ENCODE measurements at places on chromosomes 5 and 9.

GRCh38 chr5:56106837-56107236 is 112.1 kb upstream of the IL6ST start:
- no peak for DNase-seq

- no peak for DNase-seq
These were observed 25.8 kb downstream of the ECPAS start for GRCh38 chr9:111458139-111459009.

GRCh38 chr9:76530458-76531110 is 71.6 kb downstream of the GCNT1 start:
- no peak for DNase-seq

GRCh38 chr9:89372230-89372816 is 54.0 kb downstream of the SECISBP2 start:
- DNase-seq: peak; percentile 47

DNA sequence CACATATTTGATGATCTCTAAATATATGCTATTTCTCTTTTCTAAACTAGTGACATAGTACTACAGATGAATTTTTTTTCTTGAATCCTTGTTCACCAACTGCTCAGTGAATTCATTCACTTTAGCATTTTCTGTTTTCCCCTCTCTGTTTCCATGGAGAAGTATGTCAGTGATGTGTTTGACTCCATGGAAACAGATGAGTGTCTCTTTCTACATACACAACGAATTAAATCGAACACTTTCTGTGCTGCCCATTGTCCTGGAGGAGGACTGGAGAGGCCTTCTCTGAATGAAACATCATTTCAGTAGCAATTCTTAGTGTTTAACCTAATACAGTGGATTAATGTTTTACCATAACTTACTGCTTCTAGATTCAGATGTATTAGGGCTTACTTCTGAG is 9.5 kb downstream of the INVS start:
- DNase-seq: no peak

DNA sequence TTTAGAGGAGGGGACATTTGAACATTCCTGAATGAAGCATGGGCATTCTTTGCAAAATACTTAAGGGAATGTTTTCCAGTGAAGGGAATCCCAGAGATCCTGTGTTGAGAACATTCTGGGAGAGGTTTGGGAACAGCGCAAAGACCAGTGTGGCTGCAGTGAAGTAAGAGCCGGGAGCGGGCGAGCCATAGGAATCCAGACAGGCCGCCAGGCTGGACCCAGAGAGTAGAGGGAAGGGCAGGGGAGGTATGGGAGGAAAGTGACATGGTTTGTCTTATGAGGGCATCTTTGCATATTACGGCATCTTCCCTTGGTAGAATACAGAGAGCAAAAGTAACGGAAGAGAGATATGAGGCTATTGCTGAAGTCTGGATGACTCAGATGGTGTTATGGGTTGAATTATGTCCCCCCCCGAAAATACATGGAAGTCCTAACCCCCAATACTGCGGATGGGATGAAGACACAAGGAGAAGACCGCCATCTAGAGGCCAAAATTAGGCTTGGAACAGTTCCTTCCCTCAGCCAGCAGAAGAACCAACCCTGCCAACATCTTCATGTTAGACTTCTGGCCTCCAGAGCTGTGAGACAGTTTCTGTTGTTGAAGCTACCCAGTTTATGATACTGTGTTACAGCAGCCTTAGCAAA is 268.2 kb downstream of the MAST4 start:
- DNase-seq: peak; percentile 19

DNA sequence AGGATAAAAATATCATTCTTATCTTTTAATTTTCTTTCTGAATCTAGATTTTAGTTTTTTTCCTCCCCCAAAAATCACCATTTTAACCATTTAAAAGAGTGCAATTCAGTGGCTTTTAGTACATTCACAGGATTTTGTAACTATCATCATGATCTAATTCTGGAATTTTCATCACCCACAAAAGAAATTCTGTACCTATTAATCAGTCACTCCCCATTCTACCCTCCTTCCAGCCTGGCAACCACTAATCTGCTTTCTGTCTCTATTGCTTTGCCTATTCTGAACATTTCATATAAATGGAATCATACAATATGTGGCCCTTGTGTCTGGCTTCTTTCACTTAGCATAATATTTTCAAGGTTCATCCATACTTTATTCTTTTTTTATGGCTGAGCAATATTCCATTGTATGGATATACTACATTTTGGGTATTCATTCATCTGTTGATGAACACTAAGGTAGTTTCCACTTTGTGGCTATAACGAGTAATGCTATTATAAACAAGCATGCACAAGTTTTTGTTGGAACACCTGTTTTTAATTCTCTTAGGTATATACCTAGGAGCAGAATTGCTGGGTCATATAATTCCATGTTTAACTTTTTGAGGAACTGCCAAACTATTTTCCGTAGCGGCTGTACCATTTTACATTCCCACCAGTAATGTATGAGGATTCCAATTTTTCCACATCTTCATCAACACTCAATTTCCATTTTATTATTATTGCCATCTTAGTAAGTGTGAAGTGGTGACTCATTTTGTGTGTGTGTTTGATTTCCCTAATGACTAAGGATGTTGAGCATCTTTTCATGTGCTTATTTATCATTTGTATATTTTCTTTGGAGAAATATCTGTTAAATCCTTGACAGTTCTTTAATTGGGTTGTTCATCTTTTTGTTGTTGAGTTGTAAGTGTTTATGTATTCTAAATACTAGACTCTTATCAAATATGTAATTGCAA is 340.3 kb downstream of the CWC27 start:
- DNase-seq: no peak

GRCh38 chr9:81844131-81844567 is 84.1 kb upstream of the SPATA31D4 start:
- no peak for DNase-seq

DNA sequence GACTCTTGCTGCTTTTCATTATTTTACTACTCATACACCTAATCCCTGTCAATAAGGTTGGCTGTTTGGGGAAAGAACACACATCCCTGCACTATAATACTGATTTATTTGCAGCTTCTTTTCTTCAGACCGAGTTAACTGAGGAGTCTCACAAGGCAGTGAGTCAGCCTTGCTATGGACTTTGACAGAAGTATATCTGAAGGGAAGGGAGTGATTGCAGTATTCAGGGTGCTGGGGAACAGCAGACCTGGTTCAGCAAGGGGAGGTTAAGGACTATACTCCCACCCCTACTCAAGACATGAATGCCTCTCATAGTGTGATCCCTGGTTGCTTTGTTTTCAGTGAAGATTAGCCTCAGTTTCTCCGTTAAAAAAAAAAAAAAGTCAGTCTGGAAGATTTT is 99.8 kb downstream of the TLE4 start:
- DNase-seq: no peak

DNA sequence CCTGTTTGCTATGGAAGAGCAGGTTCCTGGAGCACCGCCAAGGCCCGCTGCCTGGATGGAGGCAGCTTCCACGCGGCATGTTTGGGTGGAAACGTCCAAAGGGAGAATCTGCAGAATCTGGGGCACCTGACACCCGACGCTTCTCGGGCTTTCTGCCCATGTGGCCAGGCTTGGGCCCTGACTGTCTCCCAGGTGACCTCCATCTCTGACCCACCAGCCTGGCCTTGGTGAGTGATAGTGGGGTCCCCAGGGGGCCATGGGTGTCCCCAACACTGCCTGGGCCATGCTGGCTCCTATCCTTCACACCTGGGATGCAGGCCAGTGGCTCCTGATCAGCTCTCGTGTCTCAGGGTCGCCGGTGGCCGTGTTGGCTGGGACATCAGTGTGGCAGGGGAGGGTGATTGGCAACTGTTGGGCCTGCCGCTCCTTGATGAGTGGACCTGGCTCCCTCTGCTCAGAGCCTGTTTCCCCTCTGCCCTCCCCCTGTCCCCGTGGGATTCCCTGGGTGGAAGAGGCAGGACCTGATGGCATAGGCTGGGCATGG is 34.0 kb downstream of the GLT6D1 start:
- no peak for DNase-seq

- DNase-seq: no peak
These were observed 241.5 kb downstream of the TLE4 start for GRCh38 chr9:79813258-79813638.

DNA sequence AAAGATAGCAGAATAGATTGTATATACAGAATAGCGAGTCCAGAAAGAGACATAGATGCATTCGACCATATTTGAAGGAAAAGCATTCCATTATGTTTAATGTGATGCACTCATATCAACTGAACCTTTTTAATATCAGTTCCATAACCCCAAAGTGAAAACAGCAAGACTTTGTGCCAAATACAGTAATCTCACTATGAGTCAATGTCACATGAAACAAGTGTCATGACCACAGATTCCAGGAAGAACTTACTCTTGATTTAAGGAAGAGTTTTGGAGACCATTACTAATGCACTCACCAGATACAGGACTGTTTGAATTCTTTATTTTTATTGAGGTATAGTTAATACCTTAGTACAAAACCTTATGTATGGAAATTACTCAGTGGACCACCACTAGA is 220.5 kb downstream of the SH3GL2 start:
- DNase-seq: no peak

GRCh38 chr5:159241946-159242552 is 21.0 kb upstream of the UBLCP1 start:
- DNase-seq: no peak

DNA sequence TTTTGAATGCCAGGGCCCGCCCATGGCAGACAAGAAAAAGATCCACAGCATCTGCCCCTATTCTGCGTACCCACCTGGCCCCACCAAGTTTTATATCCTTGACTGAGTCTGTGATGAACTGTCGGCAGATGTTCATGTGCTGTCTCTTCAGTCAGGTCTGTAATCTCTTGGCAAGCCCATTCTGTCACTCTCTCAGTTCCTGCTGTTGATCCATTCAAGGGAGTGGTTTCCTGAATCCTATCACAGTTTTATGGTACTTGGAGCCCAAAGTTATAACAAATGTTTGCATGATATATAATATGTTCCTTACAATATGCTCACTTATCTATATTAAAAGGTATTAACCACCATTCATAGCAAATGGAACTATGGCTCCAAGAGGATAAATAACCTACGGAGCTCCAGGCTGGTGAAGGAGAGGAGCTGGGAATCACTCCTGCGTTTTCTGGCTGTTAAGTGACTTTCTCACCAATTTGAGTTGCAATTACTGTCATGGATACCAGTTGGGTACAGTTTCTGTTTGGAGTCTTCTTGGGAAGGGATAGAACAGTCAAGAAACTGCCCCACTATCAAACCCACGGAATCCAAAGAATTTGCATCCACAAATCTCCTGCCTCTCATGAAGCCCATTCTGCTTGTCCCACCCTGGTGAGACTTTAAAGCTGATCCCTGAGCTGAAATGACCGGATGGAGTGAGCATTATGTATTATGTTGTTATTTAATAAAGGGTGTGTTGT is 103.4 kb upstream of the SPRY4 start:
- no peak for DNase-seq

GRCh38 chr5:143576711-143577484 is 173.4 kb upstream of the NR3C1 start:
- DNase-seq: no peak

GRCh38 chr9:93060746-93061259 is 2.3 kb downstream of the SUSD3 start:
- DNase-seq: no peak

DNA sequence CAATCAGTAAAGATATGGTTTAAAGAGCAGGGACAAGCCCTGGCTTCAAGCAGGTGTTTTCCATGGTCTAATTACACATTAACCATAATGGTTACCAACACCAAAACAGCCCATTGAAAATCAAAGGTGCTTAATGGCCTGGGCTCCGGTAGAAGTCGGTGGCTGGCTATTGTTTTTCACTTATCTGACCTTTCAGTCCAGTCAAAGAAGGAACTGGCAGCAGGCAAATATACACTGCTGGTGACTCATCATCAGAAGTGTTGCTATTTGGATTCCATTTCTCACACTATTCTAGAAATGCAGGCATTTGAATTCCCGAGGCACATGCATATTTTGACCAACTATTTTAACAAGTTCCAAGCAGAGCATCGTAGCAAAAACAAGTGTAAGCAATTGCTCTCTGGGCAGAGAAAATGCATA is 26.3 kb upstream of the GABRP start:
- no peak for DNase-seq

DNA sequence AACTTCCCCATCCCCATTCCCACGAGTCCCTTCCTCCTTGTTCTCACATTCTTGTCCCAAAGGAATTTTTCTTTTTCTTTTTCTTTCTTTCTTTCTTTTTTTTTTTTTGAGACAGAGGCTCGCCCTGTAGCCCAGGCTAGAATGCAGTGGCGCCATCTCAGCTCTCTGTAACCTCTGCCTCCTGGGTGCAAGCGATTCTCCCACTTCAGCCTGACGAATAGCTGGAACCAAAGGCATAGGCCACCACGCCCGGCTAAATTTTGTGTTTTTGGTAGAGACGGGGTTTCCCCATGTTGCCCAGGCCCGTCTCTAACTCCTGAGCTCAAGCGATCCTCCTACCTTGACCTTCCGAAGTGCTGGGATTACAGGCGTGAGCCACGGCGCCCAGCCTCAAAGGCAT is 751 bp downstream of the DNAI1 start:
- no peak for DNase-seq

Data from stimulated activated naive CD8-positive, alpha-beta T cell treated with anti-CD3 and anti-CD28 coated beads, Interleukin-15, amount 100 ng/mL, for 72 hours (primary cell).